T-helper 17 cell (primary cell): ENCODE measurements at places on chromosomes 7 and 10.
A peak's percentile ranks its signal among the peaks of the same experiment; 100 is the strongest.

DNA sequence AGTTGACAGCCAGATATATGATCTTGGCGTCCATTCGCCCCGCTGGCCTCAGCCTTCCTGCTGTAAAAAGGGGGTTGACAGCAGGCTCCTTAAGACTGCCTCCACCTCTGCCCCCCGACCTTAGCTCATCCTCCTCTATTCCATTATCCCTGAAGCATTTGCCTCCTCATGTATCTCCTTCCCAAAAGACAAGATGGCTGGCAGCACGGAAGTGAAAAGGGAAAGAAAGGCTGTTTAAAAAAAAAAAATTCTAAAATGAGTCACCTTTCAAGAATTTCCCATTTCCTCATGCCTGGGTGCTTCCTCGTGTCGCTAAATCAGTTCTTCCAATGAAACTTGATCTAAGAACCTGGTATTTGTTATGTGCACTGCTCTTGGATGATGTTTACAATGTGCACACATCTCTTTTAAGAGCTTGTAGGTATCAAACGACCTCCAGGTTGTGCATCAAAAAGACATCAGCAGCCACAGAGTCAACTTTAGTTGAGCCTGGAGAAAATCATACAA, 1.7 kb downstream of the SCRN1 start:
- no peak for DNase-seq

GRCh38 chr7:108135446-108136190, 5.5 kb upstream of the LAMB4 start:
- DNase-seq: no peak

GRCh38 chr7:137960020-137960419, 41.9 kb downstream of the CREB3L2 start:
- DNase-seq: no peak

DNA sequence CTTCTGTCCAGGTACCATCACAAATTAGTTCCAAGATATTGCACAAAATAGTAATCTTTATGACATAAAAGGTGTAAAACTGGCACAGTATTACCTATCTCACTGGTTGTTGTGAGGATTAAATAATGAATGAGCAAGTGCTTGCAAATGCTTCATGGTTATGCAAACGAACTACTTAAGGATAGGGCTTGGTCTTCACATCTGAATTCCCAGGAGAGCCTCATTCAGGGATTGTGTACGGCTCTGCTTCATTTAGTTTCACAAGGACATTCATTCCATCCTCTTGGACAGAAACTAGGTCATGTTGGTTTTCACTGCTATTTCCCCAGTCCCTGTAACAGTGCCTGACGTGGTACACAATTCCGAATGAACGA, 12.1 kb downstream of the ABCA13 start:
- no peak for DNase-seq

- no peak for DNase-seq
These were observed 59.7 kb downstream of the NRBF2 start for GRCh38 chr10:63192826-63193225.

GRCh38 chr10:76984559-76985443, 652.8 kb downstream of the KCNMA1 start:
- DNase-seq: peak; percentile 53

DNA sequence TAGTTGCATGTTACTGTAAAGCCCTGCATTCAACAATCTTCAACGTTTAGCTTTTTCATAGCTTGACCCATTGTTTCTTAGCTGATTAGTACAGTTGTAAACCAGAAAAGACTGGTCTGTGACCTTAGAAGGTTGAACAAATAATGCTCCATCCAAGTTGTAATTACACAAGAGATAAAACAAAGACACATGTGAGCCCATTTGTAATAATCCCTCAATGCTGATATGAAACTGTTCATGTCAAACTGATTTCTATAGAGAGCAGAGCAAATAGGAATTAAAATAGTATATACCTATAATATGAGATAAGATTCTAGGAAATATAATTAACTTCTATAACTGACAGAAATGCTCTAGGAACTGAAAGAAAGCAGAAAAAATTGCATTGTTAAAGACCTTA, 94.7 kb upstream of the SLC25A13 start:
- DNase-seq: no peak

DNA sequence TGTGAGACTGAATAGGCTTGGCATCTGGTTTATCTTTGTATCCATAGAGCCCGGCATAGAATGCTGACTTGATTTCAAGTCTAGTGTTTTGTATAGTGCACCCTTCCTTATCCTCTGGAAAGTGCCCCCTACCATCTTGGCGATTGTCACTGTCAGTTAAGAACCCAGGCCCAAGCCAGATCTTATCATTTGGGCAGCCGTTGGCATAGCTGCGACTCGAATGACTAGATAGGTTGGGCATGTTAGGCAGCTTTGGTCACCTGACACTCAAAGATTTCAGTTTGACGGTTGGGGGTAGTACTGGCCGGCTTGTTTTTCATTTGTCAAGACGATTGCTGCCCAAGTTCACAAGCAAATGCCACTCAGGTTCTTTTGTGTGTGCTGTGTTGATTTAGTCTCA, 6.6 kb downstream of the NIPSNAP2 start:
- no peak for DNase-seq

GRCh38 chr7:24017519-24017918, 266.5 kb upstream of the NPY start:
- DNase-seq: no peak

- DNase-seq: no peak
These were observed 74.8 kb downstream of the NSUN6 start for GRCh38 chr10:18576586-18576985.

GRCh38 chr10:117204316-117204715, 7.0 kb downstream of the KCNK18 start:
- DNase-seq: no peak

DNA sequence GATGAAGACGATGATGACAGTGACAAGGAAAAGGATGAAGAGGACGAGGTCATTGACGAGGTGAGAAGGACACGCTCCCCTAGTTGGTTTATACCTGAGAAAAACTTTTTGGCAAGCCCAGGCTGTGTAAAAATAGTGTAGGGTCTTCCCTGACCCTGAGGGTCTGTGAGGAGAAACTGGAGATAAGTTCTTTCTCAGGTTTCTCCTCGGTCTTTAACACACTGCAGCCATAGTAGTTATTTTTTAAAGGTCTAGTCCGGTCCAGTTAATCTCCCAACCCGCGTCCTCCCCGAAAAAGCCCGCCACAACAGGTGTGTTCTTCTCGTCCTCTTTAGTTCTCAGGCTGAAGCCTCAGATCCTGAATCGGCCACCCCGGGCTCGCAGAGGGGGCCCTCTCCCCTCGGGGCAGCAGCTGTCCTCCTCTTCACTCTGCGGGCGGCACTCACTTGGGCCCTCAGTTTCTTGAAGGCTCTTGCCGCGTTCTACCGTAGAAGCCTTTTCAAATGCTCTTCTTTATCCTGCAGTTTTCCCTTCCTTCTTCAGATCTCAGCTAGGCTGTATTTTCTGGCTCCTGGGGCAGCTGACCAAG, 411 bp downstream of the BCCIP start:
- DNase-seq: no peak

DNA sequence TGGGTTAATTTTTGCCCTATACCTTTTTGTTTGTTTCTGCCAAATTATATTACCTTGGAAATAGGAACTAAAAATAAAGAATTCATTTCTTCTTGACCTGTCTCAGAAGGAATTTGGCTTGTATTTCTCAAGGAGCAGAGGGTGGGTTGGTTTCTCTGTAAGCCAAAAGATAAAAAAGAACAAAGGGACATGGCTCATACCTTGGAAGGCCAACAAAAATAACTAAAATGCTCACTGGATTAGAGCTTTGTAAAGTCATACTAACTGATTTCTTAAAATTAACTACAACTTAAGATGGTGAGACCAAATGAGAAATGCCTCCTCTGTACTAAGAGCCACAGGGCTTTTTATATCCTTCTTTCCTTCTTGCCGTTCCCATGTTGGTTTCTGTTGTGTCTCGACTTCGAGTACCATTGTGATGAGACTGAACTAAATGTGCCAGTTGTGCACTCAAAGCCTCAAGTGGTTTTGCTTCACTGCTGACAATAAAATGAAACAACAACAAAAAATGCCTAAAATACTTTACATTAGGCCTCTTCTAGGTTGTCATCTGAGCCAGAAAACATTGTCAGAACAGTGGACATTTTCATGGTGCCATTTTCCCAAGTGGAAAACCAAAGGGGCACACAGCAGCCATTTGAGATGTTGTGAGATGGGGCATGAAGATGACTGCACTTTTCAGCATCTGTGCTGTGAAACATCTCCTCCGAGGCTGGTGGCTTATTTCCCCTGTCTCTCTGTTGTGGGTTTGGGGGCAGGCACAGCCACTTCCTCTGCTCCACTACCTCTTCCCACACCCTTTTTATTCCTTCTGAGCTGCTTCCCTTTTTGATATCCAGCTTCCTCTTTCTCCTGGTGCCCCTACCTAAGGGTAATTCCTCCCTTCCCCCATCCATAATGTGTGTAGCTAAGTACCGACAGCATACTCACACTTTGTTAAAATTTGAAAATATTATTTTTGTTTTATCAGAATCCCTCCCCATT, 51.8 kb upstream of the AGR3 start:
- DNase-seq: no peak

DNA sequence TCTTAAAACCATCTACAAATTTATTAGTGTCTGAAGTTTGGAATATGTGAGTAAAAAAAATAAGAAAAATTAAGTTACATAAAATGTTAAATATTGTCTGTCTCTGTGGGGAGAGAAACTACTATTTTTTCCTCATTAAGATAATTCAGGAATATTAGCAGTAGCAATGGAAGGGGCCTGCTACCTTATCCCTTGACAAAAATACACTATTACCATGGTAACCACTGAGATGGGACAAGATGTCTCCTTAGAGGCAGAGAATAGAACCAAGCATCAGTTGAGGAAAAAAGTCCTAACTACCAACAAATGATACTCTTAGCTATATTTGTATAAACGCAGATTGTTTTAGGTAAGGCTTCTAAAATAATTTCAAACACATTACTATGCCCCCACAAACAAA, 150.7 kb upstream of the LSM8 start:
- DNase-seq: no peak

DNA sequence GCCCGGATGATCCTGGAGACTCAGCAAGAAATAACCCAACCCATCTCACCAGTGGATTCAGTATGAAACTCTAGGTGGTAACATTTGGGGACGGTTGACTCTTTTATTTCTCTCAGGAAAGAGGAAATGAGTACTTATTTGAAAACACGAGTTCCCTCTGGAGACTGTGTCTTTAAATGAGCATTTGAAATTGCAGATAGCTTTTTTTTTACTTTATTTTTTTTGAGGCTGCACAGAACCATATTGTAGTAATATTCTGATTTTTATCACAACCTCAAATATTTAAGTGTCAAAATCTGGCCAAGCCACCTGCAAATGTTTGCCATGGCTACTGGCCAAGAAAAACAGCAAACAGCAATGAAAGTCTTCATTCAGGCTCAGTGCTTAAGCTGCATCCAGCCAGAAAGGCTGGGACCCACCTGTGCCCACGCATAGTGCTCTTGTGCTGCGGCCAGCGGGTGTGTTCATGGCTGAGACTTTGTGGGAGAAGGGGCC, 160.8 kb downstream of the CREB5 start:
- DNase-seq: no peak

DNA sequence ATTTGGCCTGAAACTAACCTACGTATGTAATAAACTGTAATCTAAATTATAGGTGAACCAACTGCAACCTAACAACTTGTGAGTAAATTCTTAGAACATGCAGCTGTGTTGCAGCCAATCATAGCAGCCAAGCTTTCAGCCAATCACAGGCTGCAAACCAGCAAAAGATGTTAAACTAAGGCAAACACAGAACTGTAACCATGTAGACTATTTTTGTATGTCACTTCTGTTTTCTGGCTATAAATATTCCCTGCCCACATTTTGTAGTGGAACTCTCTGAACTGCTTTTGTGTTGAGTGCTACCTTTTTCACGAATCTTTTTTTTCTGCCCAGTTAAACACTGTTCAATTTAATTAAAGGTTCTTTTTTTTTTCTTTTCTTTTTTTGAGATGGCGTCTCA, 28.2 kb upstream of the ZPBP start:
- DNase-seq: no peak

GRCh38 chr10:124602121-124602561, 140.5 kb downstream of the LHPP start:
- DNase-seq: no peak

GRCh38 chr7:104643587-104644217, 315.3 kb downstream of the LHFPL3 start:
- no peak for DNase-seq

DNA sequence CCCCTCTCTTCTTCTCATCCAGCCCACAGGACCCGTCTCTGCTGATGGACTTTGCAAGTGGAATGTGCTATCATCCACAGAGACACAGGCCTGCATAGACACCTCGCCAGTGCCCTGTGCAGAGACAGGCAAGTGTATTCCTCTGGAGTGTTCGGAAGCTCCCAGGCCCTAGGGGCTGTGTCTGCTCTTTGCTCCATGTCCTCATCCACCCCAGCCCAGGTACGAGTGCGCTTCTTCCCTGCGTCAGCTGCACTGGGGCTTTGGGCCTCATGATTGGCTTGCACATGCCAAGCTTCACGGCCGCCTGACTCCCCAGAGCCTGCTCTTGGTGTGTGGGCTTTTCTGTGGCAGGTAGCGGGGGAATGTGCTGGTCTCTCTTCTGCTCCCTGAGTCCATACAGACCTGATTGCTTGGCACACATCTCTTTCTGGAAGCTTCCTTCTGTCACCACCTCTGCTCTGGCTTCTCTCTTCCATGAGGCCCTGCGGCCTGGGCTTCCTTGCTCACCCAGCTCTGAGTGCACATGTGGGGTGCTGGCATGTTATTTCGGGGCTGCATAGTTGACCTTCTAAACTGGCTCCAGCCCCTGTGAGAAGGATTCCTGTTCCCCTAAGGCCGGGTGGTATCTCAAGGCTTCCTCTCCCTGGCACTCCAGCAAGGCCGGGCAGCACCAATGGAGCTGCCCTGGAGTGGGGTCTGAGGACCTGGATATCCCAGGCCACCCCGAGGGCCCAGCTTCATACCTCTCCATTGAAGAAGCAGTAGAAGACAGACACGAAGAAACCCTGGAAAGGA, 27.8 kb downstream of the CRHR2 start:
- DNase-seq: no peak

- DNase-seq: no peak
These were observed 507.5 kb upstream of the SORCS1 start for GRCh38 chr10:107671960-107672359.

DNA sequence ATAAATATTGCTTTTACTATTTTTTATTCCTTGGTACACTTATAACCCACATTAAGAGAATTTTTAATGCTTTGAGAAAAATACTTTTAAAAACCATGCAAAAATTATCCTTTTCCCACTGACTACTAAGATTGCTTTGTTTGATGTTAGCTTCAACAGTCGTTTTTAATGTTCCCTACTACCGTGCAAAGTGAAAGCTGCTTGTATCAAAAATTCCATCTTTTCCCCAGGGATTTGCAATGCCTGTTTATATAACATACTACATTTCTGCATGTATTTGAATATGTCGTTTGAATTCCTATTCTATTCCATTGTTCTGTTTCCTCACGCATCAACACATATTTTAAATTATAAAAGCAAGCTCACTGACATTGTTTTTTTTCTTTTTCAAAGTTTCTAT, 54.4 kb downstream of the TFPI2 start:
- DNase-seq: no peak

- no peak for DNase-seq
These were observed 31.5 kb downstream of the UNC5B start for GRCh38 chr10:71243756-71244395.
